ENCODE measurements at places on chromosomes 5 and 9.

DNA sequence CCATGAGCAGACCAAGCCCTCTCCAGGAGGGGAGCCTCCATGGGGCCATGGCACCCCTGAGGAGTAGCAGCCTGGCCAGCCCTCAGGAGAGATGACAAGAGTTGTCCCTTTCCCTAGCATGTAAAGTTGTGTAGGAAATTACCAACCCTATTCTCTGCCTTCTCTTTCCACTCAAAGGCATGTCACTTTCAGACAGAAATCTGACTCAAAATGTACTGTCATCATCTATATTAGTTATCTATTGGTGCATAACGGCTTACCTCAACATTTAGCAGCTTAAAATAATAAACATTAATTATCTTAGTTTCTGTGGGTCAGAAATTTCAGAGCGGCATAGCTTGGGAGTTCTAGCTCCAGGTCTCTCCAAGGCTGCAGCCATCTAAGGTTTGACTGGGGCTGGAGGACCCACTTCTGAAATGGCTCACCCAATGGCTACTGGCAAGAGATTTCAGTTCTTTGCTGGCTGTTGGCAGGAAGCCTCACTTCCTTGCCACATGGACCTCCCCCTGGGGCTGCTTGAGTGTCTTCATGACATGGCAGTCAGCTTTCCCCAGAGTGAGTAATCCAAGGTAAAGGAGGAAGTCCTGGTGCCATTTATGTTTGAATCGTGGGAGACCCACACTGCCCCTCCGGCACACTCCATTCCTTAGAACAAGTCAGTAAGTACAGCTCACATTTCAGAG, 632.3 kb downstream of the CCDC171 start:
- no peak for DNase-seq

- DNase-seq = peak; percentile 90
Observed at GRCh38 chr9:97954550-97954989, 16.6 kb upstream of the HEMGN start.

DNA sequence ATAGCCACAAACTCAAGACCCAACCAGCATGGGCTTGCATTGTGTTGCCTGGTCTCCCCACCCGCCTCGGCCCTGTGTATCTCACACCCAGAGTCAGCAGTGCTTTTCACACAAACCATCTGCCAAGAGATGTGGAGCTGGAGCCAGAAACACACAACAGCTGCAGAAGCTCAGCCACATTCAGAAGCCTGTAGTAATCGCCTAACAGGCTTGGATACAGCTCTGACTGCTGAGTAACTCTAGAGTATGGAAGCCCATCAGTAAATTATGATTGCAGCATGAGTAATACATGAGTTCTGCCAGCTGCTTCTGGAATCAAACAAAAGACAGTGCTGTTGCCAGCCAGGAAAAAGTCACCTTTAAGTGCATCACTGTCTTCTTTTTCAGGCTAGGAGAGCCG, 16.0 kb downstream of the TEK start:
- DNase-seq = no peak

DNA sequence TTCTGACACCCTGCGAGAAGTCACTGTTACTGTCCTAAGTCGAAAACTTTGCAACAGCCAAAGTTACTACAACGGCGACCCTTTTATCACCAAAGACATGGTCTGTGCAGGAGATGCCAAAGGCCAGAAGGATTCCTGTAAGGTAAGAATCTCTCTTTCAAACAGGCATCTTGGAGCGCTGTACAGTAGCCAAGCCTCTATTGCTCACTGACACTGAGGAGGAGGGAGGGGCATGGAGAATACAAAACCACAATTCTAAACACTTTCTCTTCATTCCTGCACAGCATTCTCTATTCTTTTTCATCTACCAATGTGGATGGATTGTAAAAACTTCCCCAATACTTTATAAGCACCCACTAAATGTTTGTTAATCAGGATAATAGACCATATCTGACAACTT, 7.4 kb downstream of the GZMK start:
- no peak for DNase-seq

GRCh38 chr5:75363726-75364495, 26.9 kb downstream of the HMGCR start:
- DNase-seq = no peak

DNA sequence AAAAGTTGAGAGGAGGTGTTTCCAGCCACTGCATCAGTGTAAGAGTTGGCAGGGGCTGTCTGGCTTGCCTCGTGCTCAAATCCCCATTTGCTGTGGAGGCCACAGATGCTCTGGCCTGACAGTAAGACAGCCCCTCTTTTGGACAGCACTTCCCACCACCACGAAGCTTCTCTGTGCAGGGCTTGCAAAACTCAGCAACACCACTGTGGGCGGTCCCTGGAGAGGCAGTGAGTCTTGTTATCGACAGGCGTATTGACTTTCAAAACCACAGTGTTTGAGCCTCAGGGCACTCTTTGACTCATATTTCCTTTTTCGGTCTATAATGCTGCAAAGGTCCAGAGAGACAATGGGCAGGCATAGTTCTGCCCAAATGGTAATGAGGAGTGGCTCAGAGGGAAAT, 539.5 kb downstream of the EBF1 start:
- no peak for DNase-seq

DNA sequence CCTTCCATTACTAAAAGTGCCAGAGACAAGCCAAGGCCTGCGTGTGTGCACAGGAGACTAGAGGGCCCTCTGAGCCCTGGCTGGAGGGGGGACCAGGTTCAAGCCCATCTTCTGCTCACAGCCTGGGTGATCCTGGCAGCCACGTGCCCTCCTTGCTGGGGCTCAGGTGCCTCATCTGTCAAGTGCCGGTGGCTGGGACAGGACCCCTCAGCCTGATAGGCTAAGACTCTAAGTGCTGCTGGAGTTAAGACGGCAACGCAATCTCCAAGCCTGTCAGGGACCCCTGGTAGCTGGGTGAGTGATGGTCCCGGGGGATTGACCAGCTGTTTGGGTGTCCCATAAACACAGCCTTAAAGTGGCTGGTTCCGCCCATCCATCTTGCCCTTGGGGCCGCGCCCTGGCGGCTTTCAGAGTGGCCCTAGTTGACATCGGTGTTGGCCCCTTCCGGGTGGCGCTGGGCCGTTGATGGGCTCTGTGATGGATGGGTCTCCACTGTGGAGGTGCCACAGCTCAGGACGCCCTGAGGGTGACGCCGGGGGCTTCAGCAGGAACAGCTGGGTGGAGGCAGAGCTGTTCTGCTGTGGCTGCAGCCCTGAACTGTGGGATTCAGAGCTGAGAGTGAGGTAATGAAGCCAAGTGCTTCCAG, 136.2 kb downstream of the BARX1 start:
- DNase-seq = no peak

DNA sequence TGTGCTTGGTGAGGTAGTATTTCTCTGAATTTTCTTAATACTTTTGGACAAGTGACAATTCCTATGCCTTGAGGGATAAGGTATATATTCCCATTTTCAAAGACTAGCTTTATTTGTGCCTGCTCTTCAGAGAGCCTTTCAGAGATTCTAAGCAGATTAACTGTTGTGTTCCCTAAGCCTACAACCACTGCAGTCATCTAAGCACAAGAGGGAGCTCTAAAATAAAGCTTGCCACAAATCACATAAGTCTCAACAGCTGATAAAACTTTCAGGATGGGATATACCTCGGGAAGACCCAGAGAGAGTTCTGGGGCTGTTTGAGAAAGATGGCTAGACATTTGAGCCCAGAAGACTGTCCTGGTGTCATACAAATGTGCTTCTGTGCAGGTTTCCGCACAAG, 157.3 kb downstream of the CYLC2 start:
- DNase-seq = no peak

- no peak for DNase-seq
Observed at GRCh38 chr9:34321451-34321850, 7.6 kb downstream of the KIF24 start.

GRCh38 chr5:16866273-16866672, 69.8 kb downstream of the MYO10 start:
- DNase-seq = no peak

DNA sequence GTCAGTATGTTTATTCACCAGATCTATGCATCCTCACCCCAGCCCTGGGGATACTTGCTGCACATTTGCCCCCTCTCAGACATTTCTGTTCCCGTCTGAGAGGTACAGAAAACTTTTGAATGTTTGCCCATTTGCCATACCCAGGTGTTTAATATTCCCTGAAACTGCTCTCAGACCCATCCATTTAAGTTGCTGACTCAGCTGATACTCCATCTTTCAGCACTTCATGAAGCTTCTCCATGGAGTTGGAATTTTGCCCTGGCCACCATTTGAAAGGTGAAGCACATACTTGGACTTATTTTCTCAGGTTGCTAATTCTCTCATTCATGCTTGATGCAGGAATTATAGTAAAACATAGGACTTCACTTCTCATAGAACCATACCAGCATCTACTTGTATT, 203.9 kb upstream of the OR13F1 start:
- DNase-seq = no peak

GRCh38 chr5:147628058-147628895, 118.4 kb upstream of the DPYSL3 start:
- DNase-seq = peak; percentile 74

DNA sequence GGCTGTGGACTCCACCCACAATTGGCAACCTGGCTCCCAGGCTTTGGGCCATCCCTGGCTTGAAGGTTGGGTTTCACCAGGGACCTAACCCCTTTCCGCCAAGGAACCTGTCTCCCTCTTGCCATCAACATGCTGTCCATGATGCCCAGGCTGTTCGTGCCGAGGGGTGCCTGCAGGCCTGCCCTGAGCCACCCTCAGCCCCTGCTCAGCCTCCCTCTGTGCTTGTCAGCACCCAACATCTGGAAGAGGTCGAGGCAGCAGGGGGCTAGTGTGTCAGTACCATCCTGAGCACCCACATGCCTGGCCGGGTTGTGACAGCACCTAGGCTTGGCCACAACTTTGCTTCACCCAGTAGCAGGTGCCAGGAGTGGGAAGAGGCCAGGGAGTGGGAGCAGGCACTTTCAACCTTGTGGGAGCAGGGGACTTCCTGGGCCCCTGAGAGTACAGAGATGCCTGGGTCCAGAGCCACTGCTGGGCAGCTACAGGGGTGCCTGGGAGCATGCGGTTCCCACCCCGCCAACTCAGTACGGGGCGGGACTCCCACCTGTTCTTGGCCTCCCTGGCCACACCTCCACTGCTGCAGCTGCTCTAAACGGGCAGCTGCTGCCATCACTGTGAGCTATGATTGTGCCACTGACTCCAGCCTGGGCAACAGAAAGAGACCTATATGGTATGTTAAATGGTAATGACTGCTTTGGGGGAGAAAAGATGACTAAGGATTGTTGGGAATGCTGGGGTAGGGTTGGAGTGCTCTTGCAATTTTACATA, 6.3 kb downstream of the PDCD1LG2 start:
- DNase-seq = no peak

DNA sequence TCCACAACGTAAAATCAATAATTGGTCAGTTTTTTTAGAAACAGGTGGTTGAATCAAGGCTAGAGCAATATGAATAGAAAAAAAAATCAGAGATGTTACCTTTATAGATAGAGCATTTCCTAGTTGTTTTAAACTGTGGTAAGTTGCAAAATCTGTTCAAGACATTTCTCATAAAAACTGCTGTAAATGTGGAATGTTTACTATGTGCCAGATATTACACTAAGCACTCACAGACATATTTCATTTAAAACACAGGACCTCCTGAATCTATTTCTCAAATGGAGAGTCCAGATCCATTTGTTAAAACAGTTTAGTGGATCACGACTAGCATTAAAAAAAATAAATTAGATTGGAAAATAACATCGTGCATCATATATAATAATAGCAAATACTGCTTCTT, 570.0 kb upstream of the ZNF608 start:
- no peak for DNase-seq

- DNase-seq = no peak
Observed at GRCh38 chr5:157860898-157861890, 2.2 kb upstream of the CLINT1 start.

- no peak for DNase-seq
Observed at GRCh38 chr9:76510041-76510440, 51.1 kb downstream of the GCNT1 start.

DNA sequence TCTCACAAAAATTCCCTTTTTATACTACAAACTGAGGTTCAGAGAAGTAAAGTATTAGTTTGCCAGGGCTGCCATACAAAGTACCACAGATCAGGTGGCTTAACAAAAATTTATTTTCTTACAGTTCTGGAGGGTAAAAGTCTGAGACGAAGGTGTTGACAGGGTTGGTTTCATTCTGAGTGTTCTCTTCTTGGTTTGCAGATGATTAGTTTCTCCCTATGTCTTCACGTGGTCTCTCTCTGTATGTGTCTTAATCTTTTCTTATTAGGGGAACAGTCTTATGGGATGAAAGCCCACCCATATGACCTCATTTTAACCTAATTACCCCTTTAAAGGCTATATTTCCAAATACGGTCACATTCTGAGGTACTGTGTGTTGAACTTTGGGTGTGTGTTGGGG, 274.2 kb downstream of the BRINP1 start:
- DNase-seq = no peak

- no peak for DNase-seq
Observed at GRCh38 chr5:115360046-115360685, 63.7 kb upstream of the CCDC112 start.

GRCh38 chr9:124781967-124782660, 5.2 kb downstream of the OLFML2A start:
- DNase-seq = no peak

DNA sequence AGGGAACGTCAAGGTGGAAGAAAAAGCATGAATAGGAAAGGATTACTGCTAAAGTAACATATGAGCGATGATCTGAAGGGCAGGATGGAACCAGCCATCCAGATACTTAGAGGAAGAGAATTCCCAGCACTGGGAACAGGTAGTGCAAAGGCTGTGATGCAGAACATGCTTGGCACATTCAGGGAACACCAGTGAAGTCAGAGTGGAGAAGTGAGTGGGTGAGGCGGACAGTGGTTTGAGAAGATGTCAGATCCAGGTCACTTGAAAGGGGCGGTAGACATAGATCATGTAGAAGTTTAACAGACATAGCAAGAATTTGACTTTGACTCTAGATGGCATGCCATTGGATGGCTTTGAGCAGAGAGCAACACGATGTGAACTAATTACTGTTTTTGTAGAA, 374.2 kb downstream of the PDE4D start:
- no peak for DNase-seq

All from hematopoietic multipotent progenitor cell treated with erythropoietin and hydrocortisone succinate and interleukin-3 and kit ligand, for 15 days (in vitro differentiated cells).